ENCODE measurements at places on chromosomes 5 and 9. TPM values are rescaled to one million over a fixed set of nuclear protein-coding genes. Genes with fewer than 3 reads are reported as not detected.

DNA sequence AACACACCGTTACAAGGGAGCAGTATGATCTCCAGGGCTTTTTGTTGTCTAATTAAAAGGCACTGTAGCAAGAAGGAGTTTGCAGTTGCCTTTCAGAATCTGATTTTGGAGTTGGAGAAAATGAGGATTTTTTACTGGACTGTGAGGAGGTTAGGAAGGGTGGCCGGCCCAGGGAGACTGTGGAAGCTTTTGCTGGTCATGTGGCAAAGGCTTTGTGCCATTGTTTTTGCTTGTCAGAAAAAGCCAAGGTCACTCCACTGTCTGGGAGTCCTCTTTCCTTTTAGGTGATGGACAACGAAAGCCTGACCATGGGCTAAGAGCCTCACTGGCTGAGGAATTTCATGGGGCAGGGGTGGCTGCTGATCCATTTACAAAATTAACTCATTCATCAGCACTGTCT is 10.3 kb upstream of the WHRN start:
- no peaks in the 10 kb centered on the region for H3K36me3 ChIP-seq
- peaks cover 12% of the 10 kb centered on the region for H3K4me1 ChIP-seq
- DNase-seq: no peak

DNA sequence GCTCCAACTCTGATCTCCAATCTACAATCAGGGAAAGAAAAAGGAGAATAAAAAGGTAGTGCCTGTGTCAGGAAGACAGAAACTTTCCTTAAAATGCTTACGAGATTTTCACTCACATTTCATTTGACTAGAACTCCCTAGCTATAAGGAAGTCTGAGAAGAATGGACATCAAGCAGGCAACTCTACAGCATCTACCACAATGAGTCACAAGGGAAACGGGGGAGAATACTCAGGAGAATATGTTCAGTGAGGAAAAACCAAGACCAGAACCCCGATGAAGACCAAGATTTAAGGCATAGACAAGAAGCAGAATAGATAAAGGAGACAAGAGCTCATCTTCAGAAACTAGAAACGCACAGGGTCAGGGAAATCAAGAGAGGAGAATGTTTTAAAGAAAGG is 9.0 kb upstream of the SETD9 start:
- no peak overlapping the region for H3K4me3 ChIP-seq
- peaks cover 2% of the 10 kb centered on the region for H3K36me3 ChIP-seq
- H3K27me3 ChIP-seq: no peaks in the 10 kb centered on the region
- no peak for DNase-seq

- no peak overlapping the region for H3K4me3 ChIP-seq
- no peaks in the 10 kb centered on the region for H3K4me1 ChIP-seq
- no peak overlapping the region for H3K27ac ChIP-seq
- peaks cover 3% of the 10 kb centered on the region for H3K27me3 ChIP-seq
These were observed 1456.4 kb upstream of the ACO1 start for GRCh38 chr9:30928045-30928444.

- DNase-seq: no peak
- no peaks in the 10 kb centered on the region for H3K27me3 ChIP-seq
- peaks cover 1% of the 10 kb centered on the region for H3K36me3 ChIP-seq
- no peak overlapping the region for H3K27ac ChIP-seq
These were observed 64.2 kb downstream of the SLC44A1 start for GRCh38 chr9:105308461-105309341.

CBY3 gene
- total RNA-seq: 0.68 TPM

GRCh38 chr5:133653760-133654049 is 41.4 kb upstream of the FSTL4 start:
- no peak overlapping the region for H3K27ac ChIP-seq
- H3K4me3 ChIP-seq: no peak overlapping the region
- DNase-seq: no peak
- H3K4me1 ChIP-seq: no peaks in the 10 kb centered on the region
- H3K36me3 ChIP-seq: no peaks in the 10 kb centered on the region

RICTOR gene
- 21.5 TPM for total RNA-seq

- H3K27ac ChIP-seq: peak overlapping the region; percentile 51
- no peak overlapping the region for H3K4me3 ChIP-seq
- DNase-seq: no peak
- H3K36me3 ChIP-seq: peaks cover 55% of the 10 kb centered on the region
These were observed 57.9 kb downstream of the DIAPH1 start for GRCh38 chr5:141560725-141561483.

PLPP6 gene
- 3.8 TPM for total RNA-seq

DNA sequence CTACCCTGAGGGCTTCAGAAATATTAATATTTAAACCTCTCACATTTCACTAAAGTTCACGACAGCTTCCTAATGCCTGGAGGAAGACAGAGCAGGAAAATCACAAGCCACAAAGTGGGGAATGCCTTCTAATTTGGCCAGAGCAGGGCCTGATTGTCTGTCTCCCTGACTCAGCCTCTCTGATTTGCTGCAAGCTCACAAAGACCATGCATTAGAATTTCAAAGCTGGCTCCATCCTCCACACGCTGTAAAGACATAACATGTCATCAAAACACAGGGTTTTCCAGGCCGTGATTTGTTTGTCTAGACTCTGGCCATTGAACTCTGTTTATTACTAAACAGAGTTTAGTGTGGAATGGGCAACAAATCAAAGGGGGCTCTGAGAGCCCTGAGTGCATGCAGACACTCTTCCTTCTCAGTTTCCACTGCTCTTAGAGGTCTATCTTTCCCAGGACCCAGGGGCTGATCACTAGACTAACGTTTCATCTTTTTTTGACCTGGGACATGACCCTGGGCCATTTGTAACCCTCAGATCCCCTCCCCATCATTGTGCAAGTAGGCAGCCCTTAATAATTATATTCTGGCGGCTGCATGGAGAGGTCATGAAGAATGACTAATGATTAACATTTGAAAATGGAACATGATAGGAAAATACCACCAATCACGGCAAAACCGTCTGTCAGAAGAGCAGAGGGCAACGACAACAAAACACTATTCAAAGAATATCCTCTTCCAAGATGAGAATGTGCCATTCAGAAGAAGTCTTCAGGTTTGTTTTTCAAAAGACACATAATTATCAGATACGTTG is 140.2 kb downstream of the ENC1 start:
- H3K4me1 ChIP-seq: no peaks in the 10 kb centered on the region
- no peak overlapping the region for H3K4me3 ChIP-seq
- H3K27me3 ChIP-seq: no peaks in the 10 kb centered on the region
- no peak for DNase-seq
- H3K27ac ChIP-seq: no peak overlapping the region

- no peaks in the 10 kb centered on the region for H3K36me3 ChIP-seq
- no peaks in the 10 kb centered on the region for H3K4me1 ChIP-seq
- H3K27me3 ChIP-seq: peaks cover 4% of the 10 kb centered on the region
These were observed 19.3 kb downstream of the PAEP start for GRCh38 chr9:135580664-135581380.

- no peak for DNase-seq
- peak overlapping the region; percentile 84 for H3K27ac ChIP-seq
- H3K4me1 ChIP-seq: peaks cover 11% of the 10 kb centered on the region
- no peaks in the 10 kb centered on the region for H3K27me3 ChIP-seq
- peaks cover 2% of the 10 kb centered on the region for H3K36me3 ChIP-seq
These were observed 564 bp upstream of the TOR2A start for GRCh38 chr9:127735530-127736185.

ZNF879 gene
- 2.1 TPM for total RNA-seq

ADRA1B gene
- total RNA-seq: not detected

- no peak overlapping the region for H3K27ac ChIP-seq
- H3K4me3 ChIP-seq: no peak overlapping the region
- DNase-seq: no peak
- H3K4me1 ChIP-seq: no peaks in the 10 kb centered on the region
These were observed 57.7 kb upstream of the EGFL7 start for GRCh38 chr9:136604823-136605525.

HAVCR2 gene
- total RNA-seq: 24.6 TPM

DNA sequence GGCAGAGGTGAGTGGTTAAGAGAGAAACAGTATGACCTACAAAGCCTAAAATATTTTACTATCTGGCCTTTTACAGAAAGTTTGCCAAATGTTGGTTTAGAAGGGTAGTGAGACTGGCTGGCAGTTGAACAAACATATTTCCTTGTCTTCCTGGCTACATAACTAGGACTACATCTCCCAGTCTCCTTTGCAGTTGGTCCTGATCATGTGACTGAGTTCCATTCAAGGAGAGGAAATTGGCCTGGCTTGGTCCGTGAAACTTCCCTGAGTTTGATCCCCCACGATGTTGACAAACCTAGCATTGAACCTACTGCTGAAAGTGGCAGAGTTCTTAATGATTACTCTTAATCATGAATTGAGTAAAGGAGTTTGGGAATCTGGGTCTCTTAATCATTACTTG is 280.8 kb downstream of the SLIT3 start:
- no peak overlapping the region for H3K4me3 ChIP-seq
- H3K27me3 ChIP-seq: peaks cover 29% of the 10 kb centered on the region
- no peaks in the 10 kb centered on the region for H3K4me1 ChIP-seq
- DNase-seq: no peak
- H3K36me3 ChIP-seq: no peaks in the 10 kb centered on the region

ZNG1A gene
- 50.2 TPM for total RNA-seq

GRCh38 chr5:177430972-177431316 is 4.5 kb downstream of the GRK6 start:
- H3K27ac ChIP-seq: peak overlapping the region; percentile 97
- H3K27me3 ChIP-seq: peaks cover 3% of the 10 kb centered on the region
- no peak for DNase-seq
- peak overlapping the region; percentile 95 for H3K4me3 ChIP-seq
- H3K36me3 ChIP-seq: peaks cover 58% of the 10 kb centered on the region

- peaks cover 22% of the 10 kb centered on the region for H3K36me3 ChIP-seq
- DNase-seq: peak; percentile 32
- peaks cover 32% of the 10 kb centered on the region for H3K4me1 ChIP-seq
- no peaks in the 10 kb centered on the region for H3K27me3 ChIP-seq
- H3K4me3 ChIP-seq: peak overlapping the region; percentile 91
These were observed 577 bp downstream of the TUT7 start for GRCh38 chr9:86353655-86354010.

DNA sequence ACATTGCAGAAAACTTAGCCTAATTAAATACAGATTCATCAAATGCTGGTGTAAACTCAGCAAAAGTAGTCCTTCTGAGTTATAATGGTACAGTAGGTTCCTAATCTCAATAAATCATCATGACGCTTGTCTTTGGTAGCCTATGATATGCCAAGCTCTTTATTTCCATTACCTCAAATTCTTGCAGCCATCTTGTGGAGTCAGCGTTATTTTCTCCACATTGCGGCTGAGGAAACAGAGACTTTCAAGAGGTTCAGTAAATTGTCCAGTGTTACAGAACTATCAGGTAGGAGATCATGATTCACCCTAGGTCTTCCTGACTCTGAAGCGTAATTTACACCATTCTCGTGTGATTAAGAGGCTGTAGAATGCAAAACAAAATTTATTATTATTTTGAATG is 237.2 kb downstream of the PCSK5 start:
- peaks cover 2% of the 10 kb centered on the region for H3K36me3 ChIP-seq
- no peak overlapping the region for H3K4me3 ChIP-seq
- no peak overlapping the region for H3K27ac ChIP-seq
- no peak for DNase-seq
- peaks cover 4% of the 10 kb centered on the region for H3K4me1 ChIP-seq

DNA sequence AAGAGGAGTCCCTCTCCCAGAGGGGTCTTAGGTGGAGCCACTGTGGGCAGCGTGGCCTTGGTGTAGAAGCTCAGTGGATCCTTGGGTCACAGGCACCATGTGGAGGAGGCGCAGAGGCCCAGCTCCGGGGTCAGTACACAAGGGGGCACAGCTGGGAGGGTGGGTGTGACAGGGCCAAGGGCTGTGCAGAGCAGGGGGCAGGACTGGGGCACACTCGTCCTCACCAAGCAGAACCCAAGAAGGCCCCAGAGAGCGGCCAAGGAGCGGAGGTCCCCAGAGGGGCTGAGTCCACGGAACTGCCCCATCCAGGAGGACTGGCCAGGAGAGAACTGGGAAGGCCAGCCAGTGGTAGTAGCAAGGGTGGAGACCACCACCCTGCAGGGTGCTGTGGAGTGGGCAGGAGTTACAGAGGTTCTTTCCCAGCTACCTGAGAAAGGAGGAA is 2.5 kb upstream of the LPCAT1 start:
- no peak for DNase-seq
- H3K27ac ChIP-seq: no peak overlapping the region
- no peaks in the 10 kb centered on the region for H3K27me3 ChIP-seq
- peaks cover 28% of the 10 kb centered on the region for H3K4me1 ChIP-seq

SHISAL2B gene
- not detected for total RNA-seq

- H3K4me3 ChIP-seq: no peak overlapping the region
- no peak overlapping the region for H3K27ac ChIP-seq
- H3K4me1 ChIP-seq: no peaks in the 10 kb centered on the region
- DNase-seq: no peak
- H3K27me3 ChIP-seq: peaks cover 19% of the 10 kb centered on the region
- H3K36me3 ChIP-seq: no peaks in the 10 kb centered on the region
These were observed 197.4 kb upstream of the ELL2 start for GRCh38 chr5:96159043-96159442.

GRCh38 chr9:4420351-4420750 is 69.9 kb upstream of the SLC1A1 start:
- H3K4me3 ChIP-seq: no peak overlapping the region
- H3K27ac ChIP-seq: no peak overlapping the region
- H3K36me3 ChIP-seq: no peaks in the 10 kb centered on the region
- peaks cover 16% of the 10 kb centered on the region for H3K4me1 ChIP-seq
- H3K27me3 ChIP-seq: peaks cover 4% of the 10 kb centered on the region

DNA sequence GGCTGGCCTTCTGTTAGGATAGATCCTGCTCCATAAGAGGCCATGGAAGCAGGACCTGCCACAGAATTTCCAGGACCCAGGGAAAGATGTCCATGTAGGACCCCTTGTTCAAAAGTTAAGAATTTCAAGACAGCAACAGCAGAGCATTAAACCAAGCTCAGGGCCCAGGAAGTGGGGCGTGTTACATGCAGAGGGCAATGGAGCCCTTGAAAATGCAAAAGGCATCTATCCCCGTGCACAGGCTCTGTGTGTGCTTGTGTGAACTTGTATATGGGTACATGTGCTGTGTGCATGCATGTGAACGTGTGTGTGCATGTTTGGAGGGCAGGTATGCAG is 14.4 kb upstream of the NKD2 start:
- peaks cover 12% of the 10 kb centered on the region for H3K4me1 ChIP-seq
- H3K27ac ChIP-seq: no peak overlapping the region
- DNase-seq: no peak
- no peaks in the 10 kb centered on the region for H3K36me3 ChIP-seq
- no peak overlapping the region for H3K4me3 ChIP-seq

GRCh38 chr5:109329333-109330237 is 80.2 kb downstream of the PJA2 start:
- H3K4me3 ChIP-seq: no peak overlapping the region
- no peaks in the 10 kb centered on the region for H3K4me1 ChIP-seq
- DNase-seq: no peak
- H3K27me3 ChIP-seq: no peaks in the 10 kb centered on the region
- H3K36me3 ChIP-seq: peaks cover 8% of the 10 kb centered on the region
- H3K27ac ChIP-seq: no peak overlapping the region

- H3K27me3 ChIP-seq: no peaks in the 10 kb centered on the region
- peaks cover 7% of the 10 kb centered on the region for H3K4me1 ChIP-seq
- DNase-seq: no peak
- no peak overlapping the region for H3K4me3 ChIP-seq
- no peak overlapping the region for H3K27ac ChIP-seq
These were observed 44.2 kb downstream of the KIAA1958 start for GRCh38 chr9:112530751-112531205.

- H3K27me3 ChIP-seq: no peaks in the 10 kb centered on the region
- peaks cover 6% of the 10 kb centered on the region for H3K36me3 ChIP-seq
- no peak overlapping the region for H3K4me3 ChIP-seq
- DNase-seq: no peak
These were observed 110.2 kb downstream of the FER start for GRCh38 chr5:108857905-108858304.

REEP2 gene
- 4.0 TPM for total RNA-seq

Measured in activated naive CD8-positive, alpha-beta T cell treated with anti-CD3 and anti-CD28 coated beads for 36 hours (primary cell).